Stimulated activated CD4-positive, alpha-beta T cell treated with anti-CD3 and anti-CD28 coated beads, Interleukin-1b, Interleukin-23, amount 100 ng/mL, for 1 hour (primary cell): ENCODE measurements at places on chromosomes 3 and 15.

DNA sequence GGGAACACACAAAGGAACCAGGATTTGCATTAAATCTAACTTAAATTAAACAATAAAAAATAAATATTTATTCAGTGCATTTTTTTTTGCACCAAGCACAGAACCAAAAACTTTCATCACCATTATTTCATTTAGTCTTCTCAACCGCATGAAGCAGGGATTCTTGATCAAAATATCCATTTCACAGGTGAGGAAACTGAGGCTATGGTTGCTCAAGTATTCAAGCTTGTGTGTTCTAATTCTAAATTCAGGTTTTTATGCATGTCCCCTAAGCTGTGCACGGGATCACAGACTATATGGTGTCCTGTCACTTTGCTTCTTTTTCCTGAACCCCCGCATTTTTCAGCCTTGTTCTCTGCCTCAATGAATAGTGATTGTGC is 64.3 kb upstream of the BCL6 start:
- DNase-seq: no peak

GRCh38 chr3:5314897-5315296 is 127.4 kb downstream of the EDEM1 start:
- no peak for DNase-seq

DNA sequence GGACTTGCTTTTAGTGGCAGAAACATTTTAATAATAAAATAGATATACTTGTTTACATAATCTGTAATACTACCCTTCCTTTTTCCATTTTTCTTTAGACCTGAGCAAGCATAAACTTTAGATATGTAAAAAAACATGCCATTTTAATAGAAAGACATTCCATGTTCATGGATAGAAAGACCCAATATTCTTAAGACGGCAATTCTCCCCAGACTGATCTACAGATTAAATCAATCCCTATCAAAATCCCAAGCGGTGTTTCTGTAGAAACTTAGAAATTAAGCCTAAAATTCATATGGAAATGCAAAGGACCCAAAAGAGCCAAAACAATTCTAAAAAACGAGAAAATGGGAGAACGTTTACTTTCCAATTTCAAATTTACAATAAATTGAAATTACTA is 11.6 kb downstream of the MRPS25 start:
- no peak for DNase-seq

GRCh38 chr3:147119989-147120388 is 286.4 kb downstream of the ZIC4 start:
- no peak for DNase-seq

GRCh38 chr15:82848241-82848993 is 39.0 kb downstream of the WHAMM start:
- no peak for DNase-seq
